ENCODE measurements at places on chromosomes 13 and 19.

DNA sequence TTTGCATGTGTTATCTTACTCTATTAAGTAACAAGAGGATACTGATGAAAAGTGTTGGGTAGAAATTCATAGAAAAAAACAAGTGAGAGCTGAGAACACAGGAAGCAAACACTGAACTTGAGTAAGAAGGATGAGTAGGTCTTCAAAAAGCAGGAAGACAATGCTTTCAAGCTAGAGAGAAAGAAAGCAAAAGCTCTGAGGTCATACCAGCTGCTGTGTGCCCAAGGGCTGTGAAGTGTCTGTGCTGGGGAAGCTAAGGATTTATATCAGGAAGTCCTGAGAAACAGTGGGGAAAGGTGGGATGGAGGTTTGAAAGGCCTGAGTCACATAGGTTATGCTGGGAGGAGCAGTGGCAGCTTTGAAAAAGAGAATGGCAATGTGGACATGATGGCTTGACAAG lies 145.5 kb upstream of the MAB21L1 start:
- no peak for DNase-seq

- no peak for DNase-seq
Observed at GRCh38 chr19:17303940-17304267, 679 bp upstream of the ABHD8 start.

- DNase-seq: no peak
Observed at GRCh38 chr13:37383856-37384370, 214.7 kb downstream of the POSTN start.

DNA sequence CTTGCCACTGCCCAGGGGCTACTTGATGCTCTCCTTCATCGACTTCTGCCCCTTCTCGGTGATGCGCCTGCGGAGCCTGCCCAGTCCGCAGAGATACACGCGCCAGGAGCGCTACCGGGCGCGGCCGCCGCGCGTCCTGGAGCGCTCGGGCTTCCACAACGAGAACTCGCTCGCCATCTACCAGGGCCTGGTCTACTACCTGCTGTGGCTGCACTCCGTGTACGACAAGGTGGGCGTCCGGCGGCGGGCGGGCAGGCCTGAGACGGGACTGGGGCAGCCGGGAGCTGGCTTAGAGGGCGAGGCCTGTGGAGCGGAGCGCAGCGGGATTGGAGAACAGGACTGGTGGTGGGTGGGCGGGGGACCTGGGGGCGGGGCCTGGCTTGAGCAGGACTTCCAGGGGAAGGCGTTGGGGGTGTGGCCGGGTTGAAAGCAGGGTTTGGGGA lies 12.7 kb upstream of the PSMD8 start:
- no peak for DNase-seq

GRCh38 chr19:36939153-36939552 lies 23.0 kb downstream of the ZNF568 start:
- no peak for DNase-seq

GRCh38 chr13:46526740-46527139 lies 26.2 kb upstream of the LRCH1 start:
- DNase-seq: no peak

GRCh38 chr19:35870798-35871197 lies 2.4 kb downstream of the APLP1 start:
- DNase-seq: no peak

- DNase-seq: no peak
Observed at GRCh38 chr19:43524922-43525835, 1.8 kb downstream of the ETHE1 start.

- DNase-seq: no peak
Observed at GRCh38 chr19:19514215-19514657, 1.1 kb downstream of the TSSK6 start.

DNA sequence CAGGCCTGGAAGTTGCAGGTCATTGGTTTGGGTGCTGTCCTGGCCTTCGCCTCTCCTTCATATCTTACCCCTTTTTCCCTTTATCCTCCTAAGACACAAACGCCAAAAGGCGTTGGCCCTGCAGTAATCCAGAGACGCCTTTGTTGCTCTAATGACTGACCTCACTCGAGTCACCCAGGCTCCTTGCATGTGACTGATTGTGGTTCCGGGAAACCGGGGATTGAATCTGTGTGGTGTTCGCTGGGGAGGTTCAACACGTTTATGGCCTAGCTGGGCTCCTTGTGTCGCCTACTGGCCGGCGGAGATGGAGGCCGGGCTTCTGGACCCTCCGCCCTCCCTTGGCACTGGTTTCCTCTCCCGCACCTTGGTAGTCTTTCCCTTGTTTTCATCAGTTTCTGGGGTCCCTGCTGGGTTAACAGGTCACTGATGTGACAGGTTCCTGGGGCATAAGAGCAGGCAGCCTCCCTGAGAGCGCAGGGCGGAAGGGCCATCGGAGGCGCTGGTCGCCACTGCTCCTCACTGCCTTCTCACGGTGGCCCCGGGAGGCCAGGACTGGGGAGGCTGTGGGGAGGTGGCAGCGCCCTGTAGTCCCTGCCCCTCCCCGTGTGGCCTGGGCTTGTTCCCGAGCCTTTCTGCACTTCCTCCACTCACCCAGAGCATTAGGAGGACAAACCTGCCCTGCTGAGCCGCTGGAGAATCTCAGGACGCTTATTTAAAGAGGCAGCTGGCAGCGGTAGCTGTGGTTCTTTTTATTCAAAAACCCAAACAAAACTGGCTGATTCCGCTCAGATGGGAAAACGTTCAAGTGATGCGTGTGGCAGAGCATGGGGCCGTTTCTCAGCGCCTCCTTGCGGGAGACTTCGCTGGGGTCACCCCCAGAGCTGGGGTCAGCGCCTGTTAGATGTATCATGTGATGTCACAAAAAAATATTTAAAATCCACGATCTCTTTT lies 18.1 kb upstream of the NDUFS7 start:
- no peak for DNase-seq

DNA sequence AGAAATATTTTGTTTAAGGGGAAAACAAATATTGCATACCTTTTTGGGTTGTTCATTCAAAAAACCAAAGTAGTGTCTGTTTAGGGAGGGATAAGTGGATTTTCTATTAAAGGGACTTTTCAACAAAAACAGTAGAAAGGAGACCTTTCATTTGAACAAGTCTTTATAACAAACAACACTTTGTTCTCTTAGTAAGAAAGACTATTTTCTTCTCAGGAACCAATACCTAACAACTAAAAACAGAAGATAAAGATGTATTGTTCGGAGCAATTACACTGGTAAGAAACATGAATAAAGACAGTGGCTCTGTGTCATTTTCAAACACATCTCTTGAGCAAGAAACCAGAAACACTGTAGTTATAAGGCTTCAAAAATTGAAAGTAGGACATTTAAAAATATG lies 1610.1 kb upstream of the PCDH20 start:
- DNase-seq: no peak

GRCh38 chr19:57438925-57439324 lies 3.8 kb downstream of the ZNF749 start:
- DNase-seq: no peak

GRCh38 chr13:102040812-102041211 lies 361.0 kb downstream of the FGF14 start:
- DNase-seq: no peak

- no peak for DNase-seq
Observed at GRCh38 chr19:14772467-14772866, 5.9 kb downstream of the ADGRE2 start.

- DNase-seq: no peak
Observed at GRCh38 chr13:111027458-111028439, 87.4 kb upstream of the ARHGEF7 start.

DNA sequence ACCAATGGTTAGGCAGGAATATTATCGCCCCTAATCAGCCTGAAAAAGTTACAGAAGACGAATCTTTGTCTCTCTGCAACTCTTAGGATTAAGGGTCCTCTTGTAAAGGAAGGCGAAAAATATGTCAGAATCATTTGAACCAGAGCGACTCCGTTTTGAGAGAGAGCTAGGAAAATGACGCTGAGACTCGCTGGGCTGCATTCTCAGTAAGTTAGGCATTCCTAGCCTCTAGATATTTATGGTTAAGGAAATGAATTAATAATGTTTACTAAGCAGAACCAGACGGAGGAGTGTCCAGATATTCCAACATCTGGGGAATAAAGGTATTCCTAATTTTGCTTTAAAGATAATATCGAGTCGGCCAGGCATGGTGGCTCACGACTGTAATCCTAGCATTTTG lies 755 bp upstream of the ZNF726 start:
- DNase-seq: no peak

- no peak for DNase-seq
Observed at GRCh38 chr19:38644719-38645118, 2.7 kb upstream of the ACTN4 start.

- DNase-seq: no peak
Observed at GRCh38 chr19:32464279-32464678, 58.7 kb downstream of the DPY19L3 start.

DNA sequence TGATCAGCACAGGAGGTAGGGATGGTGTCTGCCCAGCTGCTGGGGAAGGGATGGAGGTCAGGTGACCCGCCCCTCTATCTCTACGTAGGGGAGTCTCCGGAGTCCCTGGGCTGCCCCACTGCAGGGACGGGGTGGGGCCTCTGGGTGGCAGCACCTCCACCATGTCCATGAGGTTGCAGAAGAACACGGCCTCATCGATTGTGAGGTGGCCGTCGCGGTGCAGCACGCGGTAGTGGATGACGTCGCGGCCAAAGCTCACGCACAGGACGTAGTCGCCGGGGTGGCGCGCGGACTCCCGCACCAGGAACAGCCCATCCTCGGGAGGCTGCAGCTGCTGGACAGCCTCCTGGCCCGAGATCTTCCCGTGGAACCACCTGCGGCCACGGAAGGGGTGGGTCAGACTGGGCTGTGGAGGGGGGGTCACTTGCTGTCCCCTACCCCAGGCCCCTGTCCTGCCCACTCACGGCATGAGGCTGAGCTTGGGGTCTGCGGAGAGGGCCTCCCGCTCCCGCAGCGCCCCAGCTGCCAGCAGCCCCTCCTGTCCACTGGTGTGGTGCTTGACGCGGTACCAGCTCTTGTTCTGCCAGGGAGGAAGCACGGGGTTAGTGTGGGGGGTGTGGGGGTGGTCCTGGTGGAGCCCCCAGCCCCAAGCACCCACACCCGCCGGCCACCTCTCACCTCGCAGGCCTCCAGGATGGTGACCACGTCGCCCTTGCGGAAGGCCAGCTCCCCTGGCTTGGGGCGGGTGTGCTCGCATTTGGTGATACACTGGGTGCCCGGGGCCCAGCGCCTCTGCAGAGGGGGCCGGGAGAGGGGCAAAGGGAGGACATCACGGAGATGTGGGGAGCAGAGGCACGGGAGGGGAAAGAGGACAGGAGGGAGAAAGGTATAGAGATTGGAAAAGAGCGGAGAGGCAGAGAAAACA lies 2.3 kb downstream of the MATK start:
- no peak for DNase-seq

DNA sequence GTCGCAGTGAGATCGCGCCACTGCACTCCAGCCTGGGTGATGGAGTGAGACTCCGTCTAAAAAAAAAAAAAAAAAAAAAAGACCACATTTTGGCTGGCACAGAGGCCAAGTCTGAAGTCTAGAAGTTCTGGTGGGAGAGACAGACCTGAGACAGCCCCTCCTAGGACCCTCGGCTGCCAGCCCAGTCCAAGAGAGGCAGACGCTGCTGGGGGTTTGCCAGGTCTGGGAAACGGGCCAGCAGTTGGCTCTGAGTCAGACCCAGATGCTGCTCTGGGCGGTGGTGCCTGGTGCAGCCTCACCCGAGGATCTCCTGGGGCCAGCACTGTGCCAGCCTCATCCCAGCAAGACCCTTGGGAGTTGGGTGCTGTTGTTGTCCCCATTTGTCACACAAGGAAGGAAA lies 5.8 kb downstream of the FCHO1 start:
- no peak for DNase-seq

- DNase-seq: no peak
Observed at GRCh38 chr13:90594681-90595080, 752.8 kb upstream of the MIR17HG start.

- no peak for DNase-seq
Observed at GRCh38 chr19:10881403-10882107, 10.2 kb downstream of the CARM1 start.

DNA sequence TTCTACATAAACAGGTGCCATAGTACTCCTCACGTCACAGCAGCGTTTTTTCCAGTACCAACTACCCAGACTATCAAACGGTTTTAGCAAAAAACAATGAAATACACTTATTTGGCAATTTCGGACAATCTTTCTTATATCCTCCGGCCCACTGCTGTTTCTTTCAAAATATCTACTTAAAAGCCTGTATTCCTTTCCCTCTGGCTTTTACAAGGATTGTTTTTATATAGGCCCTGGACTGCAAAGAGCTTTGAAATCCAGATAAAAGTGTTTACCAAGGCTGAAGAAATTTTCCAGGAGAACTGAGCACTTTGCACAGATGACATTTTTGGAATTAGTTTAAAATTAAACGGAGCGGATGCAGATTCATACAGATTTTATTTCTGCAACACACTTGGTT lies 255.9 kb upstream of the STARD13 start:
- no peak for DNase-seq

DNA sequence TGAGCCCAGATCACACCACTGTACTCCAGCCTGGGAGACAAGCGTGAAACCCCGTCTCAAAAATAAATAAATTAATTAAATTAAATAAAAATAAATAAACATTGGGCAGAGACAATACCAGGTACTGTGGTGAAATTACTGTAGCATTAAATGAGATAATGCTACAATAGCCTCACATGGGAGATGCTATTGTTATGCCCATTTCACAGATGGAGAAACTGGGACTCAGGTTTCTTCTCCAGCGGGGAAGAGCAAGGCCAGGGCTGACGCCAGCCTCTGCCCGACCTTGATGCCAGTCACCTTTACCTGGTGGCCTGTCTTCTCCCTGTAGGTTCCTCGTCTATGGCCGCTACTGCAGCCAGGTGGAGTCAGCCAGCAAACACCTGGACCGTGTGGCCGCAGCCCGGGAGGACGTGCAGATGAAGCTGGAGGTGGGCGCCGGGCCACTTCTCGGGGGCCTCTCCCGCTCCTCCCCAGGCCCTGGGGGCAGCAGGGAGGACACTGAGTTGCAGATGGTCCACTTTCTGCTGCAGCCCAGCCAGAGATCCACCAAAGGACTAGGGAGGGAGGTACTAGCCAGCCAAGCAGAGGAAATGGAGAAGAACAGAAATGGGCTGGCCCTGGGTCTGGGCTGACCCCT lies 53.9 kb downstream of the VAV1 start:
- DNase-seq: no peak

GRCh38 chr13:27619728-27620376 lies 477 bp downstream of the LNX2 start:
- DNase-seq: no peak

DNA sequence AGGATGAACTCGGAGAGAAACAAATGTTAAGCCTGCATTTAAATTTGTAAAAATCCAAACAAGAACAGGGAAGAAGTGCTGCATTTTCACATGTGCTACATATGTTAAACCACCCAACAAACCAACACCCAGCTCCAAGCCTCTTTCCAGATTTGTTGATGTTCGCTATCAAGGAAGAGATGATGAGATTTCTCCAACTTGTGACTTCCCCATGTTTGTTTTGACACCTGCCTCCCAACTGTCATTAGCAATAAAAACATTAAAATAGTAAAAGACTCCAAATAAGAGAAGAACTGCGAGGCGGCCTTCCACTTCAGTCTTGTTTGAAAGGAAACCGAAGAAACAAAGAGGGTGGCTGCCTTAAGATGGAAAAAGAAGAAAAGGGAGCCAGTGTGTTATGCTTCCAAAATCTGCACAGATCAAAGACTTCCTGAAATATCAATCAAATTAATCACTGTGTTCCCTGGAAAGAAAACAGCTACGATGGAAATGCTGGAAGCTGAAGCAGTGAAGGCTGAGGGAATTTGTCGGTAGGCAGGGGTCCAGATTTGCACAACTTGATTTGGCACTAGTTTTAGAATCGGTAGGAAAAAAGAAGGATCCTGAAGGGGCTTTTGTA lies 14.0 kb upstream of the GGACT start:
- no peak for DNase-seq
